NCI-H345 (cell line): ENCODE measurements at places on chromosomes 6 and 20.

DNA sequence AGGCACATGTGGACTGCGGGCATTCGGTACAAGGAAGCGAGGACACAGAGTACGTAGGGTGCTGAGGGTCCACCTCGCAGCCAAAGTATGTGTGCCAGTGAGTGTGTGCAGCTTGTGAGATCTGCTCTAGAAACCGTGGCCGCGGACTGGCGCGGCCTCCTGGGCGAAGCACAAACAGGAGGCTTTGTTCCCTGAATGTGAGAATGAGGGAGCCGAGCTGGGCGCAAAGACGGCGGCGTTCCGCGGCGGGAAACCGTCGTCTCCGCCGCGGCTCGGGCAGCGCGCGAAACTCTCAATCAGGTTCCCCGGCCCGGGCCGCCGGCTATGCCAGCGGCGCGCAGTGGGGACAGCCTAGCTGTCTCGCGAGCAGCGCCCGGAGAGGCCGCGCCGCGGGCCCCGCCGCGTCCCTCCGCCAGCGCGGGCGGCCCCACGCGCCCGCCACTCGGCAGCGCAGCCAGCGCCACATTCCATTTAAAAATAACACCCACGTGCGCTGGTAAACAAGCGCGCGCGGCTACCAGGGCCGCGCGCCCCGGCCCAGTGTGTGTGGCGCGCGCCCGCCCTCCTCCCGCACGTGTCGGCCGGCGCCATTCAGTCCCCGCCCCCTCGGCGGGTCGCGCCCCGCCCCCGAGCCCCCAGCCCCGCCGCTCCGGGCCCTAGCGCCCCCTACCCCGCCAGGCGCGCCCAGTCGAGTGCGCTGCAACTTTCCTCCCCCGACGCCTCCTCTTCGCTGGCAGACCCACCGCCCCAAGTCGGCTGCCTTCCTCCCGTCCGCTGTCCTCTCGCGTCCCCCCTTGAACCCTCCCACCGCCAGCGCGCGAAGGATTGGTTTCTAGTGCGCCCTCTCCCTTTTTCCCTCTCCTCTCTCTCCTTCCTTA is 3.0 kb upstream of the FOXO3 start:
- DNase-seq = peak; percentile 90

DNA sequence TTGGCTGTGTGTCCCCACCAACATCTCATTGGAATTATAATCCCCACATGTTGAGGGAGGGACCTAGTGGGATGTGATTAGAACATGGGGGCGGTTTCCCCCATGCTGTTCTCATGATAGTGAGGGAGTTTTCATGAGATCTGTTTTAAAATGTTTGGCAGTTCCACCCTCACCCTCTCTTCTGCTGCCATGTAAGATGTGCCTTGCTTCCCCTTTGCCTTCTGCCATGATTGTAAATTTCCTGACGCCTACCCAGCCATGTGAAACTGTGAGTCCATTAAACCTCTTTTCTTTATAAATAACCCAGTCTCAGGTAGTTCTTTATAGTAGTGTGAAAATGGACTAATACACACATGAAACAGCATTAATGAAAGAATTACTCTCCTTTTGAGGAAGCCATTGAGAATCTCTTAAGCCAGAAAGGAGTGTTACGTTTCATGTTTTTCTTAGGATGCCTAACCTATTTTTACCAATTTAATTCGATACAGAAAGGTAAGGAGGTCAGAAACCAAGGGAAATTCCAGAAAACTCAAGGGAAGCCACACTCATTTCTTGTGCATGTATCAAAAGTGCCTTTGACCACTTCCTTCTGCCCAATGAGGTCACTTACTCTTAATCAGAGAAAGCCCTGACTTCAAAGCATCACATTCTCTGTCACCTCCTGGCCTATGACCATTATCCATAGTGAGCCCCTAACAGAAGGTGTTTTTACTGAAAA is 24.7 kb upstream of the HINT3 start:
- DNase-seq = no peak

GRCh38 chr6:157825243-157825904 is 2.3 kb downstream of the SNX9 start:
- no peak for DNase-seq

DNA sequence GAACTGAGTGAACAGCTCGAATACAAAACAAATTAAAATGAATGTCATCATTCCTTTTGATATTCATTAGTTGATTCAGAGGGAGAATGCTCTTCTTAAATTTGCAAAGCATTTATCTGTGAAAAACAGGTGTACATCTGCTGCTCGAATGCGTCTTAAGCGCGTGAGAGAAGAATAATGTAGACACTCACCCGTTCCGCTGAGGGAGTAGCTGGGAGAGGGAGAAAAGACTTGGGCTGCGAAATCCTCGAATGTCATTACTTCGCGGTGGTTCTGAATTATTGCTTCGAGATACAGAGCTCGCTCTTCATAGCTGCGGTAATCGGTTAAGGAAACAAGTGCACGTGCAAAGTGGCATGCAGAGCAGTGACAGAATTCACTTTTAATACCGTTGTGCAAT is 43.9 kb downstream of the INSM1 start:
- peak; percentile 33 for DNase-seq

DNA sequence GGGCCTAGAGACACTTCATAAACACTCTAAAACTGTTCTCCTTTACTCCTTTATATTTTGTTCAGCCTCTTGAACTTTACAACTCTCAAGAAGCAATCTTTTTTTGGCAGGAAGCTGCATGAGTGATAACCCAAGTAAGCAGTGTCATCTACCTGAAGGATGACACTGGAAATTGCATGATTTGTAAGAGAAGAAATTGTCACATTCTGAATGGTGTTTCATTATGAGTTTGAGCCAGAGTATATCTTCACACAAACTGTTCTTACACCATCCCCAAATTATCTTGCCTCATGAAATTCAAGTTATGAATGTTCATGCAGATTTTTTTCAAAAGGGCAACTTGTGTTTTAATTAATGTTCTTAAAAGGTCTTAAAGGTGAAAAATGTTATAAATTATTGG is 799.3 kb downstream of the TBC1D32 start:
- no peak for DNase-seq

- no peak for DNase-seq
Measured at GRCh38 chr20:46169245-46170171, 51.4 kb downstream of the CD40 start.

- no peak for DNase-seq
Measured at GRCh38 chr6:144265061-144265357, 20.1 kb upstream of the UTRN start.

GRCh38 chr6:157403686-157404051 is 22.7 kb downstream of the ZDHHC14 start:
- DNase-seq = peak; percentile 68

DNA sequence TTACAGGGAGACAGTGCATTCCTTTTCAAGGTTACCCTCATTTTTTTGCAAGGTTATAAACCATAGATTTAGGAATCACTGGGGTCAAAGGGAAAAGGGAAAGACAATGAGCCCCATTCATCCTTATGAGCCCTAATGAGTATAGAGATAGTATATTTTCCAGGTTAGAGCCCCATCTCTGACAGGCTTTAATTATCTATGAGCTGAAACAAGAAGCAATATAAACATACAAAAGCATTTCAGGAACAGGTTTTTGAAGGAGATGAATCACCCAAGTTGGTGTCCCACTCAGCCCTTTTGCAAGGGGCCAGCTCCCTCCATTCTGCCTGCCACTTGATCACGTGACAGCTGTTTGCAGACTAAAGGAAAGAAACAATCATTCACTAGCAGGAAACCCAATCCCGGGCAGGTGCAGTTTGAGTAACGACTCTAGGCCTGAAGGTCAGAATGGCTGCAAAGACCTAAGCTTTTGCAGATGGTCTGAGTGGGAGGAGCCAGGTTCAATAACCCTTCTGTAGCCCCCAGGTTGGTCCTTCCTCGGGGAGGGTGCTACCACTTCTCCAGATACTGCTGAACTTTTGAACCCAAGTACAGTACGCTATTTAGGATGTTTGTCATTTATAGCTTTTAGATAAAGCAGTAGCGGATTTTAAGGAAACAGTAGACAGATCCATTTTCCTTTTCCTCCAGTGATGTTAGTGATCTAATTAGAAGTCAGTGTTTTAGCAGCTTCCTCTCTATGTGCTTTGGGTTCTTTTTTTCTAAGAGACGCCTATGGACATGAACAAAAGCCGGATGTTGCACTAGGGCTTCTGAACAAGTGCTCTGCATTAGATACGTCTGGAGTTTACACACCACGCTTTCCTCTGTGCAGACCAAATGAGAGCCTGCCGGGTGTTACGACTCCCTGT is 253.2 kb downstream of the SOX4 start:
- peak; percentile 91 for DNase-seq
